Airway epithelial cell (primary cell): ENCODE measurements at places on chromosomes 1 and 21. TPM values are rescaled to one million over a fixed set of nuclear protein-coding genes. Genes with fewer than 3 reads are reported as not detected.

ERICH3 gene
- total RNA-seq, result 0.07 TPM in 1 of 2 replicates, not detected in the other

FMO5 gene
- total RNA-seq, result 0.99 and 2.7 TPM in 2 replicates

MROH9 gene
- not detected in 2 replicates for total RNA-seq

LPAR3 gene
- 22.2 and 25.7 TPM in 2 replicates for total RNA-seq

MIGA1 gene
- total RNA-seq, result 5.7 and 9.2 TPM in 2 replicates

DDR2 gene
- total RNA-seq, result 1.1 and 1.3 TPM in 2 replicates

CD84 gene
- not detected in 2 replicates for total RNA-seq

SDHB gene
- 140 and 178 TPM in 2 replicates for total RNA-seq

KRTAP19-3 gene
- not detected in 2 replicates for total RNA-seq

KANK4 gene
- total RNA-seq, result 1.4 and 2.5 TPM in 2 replicates

OR2G6 gene
- not detected in 2 replicates for total RNA-seq

LCE6A gene
- not detected in 2 replicates for total RNA-seq

NTMT2 gene
- not detected in 2 replicates for total RNA-seq

BTBD8 gene
- total RNA-seq, result 2.5 and 3.2 TPM in 2 replicates

BTBD19 gene
- 0.84 and 1.2 TPM in 2 replicates for total RNA-seq

ZDHHC18 gene
- total RNA-seq, result 14.1 and 29.9 TPM in 2 replicates

PLA2G2C gene
- total RNA-seq, result not detected in 2 replicates

ALX3 gene
- not detected in 2 replicates for total RNA-seq

OR2T29 gene
- not detected in 2 replicates for total RNA-seq

JAM2 gene
- 0.07 TPM in 1 of 2 replicates, not detected in the other for total RNA-seq

LAPTM5 gene
- 0.37 and 1.1 TPM in 2 replicates for total RNA-seq

LRRIQ3 gene
- 0.74 and 0.92 TPM in 2 replicates for total RNA-seq

EPHA10 gene
- total RNA-seq, result under 0.01 and 0.07 TPM in 2 replicates

MCOLN3 gene
- 1.8 and 2.5 TPM in 2 replicates for total RNA-seq

ACTN2 gene
- not detected in 2 replicates for total RNA-seq

FMO3 gene
- not detected in 2 replicates for total RNA-seq

SV2A gene
- 3.4 and 4.5 TPM in 2 replicates for total RNA-seq

MAEL gene
- total RNA-seq, result not detected in 2 replicates

NOS1AP gene
- total RNA-seq, result 0.07 and 1.6 TPM in 2 replicates

SH3BGR gene
- total RNA-seq, result 0.63 and 1.7 TPM in 2 replicates

CCDC190 gene
- not detected in 2 replicates for total RNA-seq

NBPF4 gene
- not detected in 2 replicates for total RNA-seq

FAM110D gene
- not detected in 2 replicates for total RNA-seq

FCAMR gene
- not detected in 2 replicates for total RNA-seq

ECM1 gene
- 19.6 and 28.6 TPM in 2 replicates for total RNA-seq

TMEM269 gene
- total RNA-seq, result 0.05 and 0.07 TPM in 2 replicates

TMEM125 gene
- 8.4 and 11.8 TPM in 2 replicates for total RNA-seq

CYYR1 gene
- total RNA-seq, result 3.2 and 4.9 TPM in 2 replicates

RXFP4 gene
- total RNA-seq, result not detected in 2 replicates

VWA5B1 gene
- not detected in 2 replicates for total RNA-seq

FOXO6 gene
- 0.28 TPM in 1 of 2 replicates, not detected in the other for total RNA-seq

PADI2 gene
- 3.7 and 3.9 TPM in 2 replicates for total RNA-seq

VSIG8 gene
- 0.05 and 0.21 TPM in 2 replicates for total RNA-seq

RGS16 gene
- 0.74 and 1.2 TPM in 2 replicates for total RNA-seq

HES3 gene
- total RNA-seq, result 0.78 TPM in 1 of 2 replicates, not detected in the other

OR10J1 gene
- total RNA-seq, result not detected in 2 replicates

ST7L gene
- 9.7 and 10.6 TPM in 2 replicates for total RNA-seq
